ENCODE measurements at places on chromosomes 2 and 18.

DNA sequence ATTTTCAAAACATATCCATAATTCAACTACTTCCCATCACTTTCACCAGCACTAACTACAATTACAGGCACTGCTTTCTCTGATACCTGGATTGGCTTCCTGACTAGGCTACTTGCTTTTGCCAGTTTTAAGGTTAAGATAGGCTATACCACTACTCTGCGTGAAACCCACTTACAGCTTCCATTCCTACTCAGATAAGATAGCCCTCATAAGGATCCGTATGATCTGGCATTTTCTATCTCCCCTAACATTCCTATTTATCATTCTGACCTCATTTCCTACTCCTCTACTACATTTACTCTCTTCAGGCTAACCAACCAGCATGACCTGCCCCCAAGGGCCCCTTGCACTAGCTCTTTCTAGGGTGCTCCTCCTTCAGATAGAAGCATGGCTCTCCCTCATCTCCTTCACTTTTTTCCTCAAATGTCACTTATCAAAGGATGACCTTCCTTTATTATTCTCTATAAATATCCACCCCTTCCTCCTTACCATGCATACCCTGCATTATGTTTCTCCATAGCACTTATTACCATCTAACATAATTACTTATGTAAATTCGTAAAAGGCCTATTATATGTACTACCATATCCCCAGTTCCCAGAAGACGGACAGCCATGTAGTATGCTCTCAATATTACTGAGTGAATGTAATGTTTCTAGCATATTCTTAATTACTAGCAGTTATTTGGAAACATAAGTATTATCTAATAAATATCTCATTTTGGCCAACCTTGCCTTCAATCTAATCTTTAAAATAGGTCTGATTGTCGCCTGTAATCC lies 4.4 kb downstream of the TIA1 start:
- DNase-seq: no peak

GRCh38 chr2:222900354-222900753 lies 39.5 kb downstream of the ACSL3 start:
- DNase-seq: no peak

- DNase-seq: no peak
Observed at GRCh38 chr18:24019641-24020331, 5.2 kb downstream of the TTC39C start.

DNA sequence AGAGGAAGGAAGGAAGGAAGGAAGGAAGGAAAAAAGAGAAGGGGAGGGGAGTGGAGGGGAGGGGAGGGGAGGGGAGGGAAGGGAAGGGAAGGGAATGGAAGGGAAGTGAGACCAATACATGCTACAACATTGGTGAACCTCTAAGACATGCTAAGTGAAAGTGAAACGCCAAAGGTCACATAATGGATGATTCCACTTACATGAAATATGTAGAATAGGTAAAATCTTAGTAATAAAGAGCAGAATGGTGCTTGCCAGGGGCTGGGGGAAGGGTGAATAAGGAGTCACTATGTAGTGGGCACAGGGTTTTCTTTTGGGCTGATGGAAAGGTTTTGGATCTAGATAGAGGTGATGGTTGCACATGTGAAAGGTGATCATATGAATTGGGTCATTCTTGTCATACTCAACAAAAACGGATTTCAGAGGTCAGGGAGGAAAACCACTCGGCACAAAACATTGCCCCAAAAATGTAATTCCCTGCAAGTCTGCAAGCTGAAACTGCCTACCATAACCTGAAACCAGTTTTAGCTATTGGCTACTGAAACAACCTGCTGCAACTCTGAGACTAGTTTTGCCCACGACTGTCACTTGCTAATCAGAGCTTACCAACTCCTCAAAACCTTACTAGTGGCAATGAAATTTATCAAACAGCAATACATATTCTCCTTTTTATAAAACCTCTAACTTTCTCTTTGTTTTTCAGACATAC lies 59.2 kb downstream of the CCDC141 start:
- no peak for DNase-seq

DNA sequence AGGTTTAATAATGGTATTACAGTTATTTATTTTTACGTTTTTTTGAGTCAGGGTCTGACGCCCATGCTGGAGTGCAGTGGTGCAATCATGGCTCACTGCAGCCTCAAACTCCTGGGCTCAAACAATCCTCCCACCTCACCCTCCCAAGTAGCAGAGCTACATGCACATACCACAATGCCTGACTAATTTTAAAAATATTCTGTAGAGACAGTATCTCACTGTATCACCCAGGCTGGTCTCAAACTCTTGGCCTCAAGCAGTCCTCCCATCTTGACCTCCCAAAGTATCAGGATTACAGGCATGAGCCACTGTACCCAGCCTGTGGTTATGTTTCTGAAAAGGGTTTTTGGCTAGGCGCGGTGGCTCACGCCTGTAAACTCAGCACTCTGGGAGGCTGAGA lies 120.8 kb downstream of the ESCO1 start:
- DNase-seq: no peak

DNA sequence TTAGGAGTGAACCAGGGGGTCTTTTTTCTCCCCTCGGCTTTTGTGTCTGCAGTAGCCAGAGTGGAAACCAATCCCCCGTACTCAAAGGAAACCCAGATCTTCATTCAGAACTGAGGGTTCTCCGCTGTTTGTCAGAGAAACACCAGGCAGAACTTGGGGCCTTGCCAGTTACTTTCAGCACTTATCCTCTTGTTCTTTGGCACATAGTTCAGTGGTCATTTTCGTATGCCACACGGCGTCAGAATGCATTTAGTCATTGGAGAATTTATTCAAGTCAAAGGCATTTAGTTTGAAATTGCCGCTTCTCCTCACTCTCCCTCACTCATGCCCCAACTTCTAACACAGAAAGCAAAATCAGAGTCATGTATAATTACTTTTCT lies 102.9 kb downstream of the CABLES1 start:
- DNase-seq: no peak

GRCh38 chr2:226873051-226873620 lies 37.3 kb downstream of the RHBDD1 start:
- no peak for DNase-seq

GRCh38 chr2:231541645-231542044 lies 11.4 kb upstream of the NMUR1 start:
- DNase-seq: no peak

GRCh38 chr2:8490166-8490721 lies 191.6 kb upstream of the ID2 start:
- DNase-seq: no peak

- no peak for DNase-seq
Observed at GRCh38 chr2:226623587-226624368, 175.8 kb downstream of the IRS1 start.

GRCh38 chr2:209121691-209122090 lies 302.2 kb upstream of the MAP2 start:
- DNase-seq: no peak

- DNase-seq: no peak
Observed at GRCh38 chr2:218990612-218991011, 2.6 kb downstream of the CRYBA2 start.

- no peak for DNase-seq
Observed at GRCh38 chr18:28048612-28049011, 128.3 kb downstream of the CDH2 start.

- DNase-seq: peak; percentile 60
Observed at GRCh38 chr18:63949068-63949737, at the start of gene HMSD. Gene HMSD (plus strand): TSS chr18:63949301. CDS start chr18:63953456, 4,155 bp downstream.

DNA sequence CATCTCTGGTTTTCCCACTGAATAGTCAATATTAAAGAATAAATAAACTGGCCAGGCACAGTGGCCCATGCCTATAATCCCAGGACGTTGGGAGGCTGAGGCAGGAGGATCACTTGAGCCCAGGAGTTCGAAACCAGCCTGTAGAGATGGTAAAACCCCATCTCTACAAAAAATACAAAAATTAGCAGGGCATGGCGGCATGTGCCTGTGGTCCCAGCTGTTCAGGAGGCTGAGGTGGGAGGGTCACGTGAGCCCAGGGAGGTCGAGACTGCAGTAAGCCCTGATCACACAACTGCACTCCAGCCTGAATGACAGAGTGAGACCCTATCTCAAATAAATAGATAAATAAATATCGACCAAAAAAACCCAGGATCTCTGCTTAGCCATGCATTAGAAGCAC lies 50.2 kb upstream of the BIN1 start:
- DNase-seq: no peak
